ENCODE measurements at places on chromosomes 7 and 10.

DNA sequence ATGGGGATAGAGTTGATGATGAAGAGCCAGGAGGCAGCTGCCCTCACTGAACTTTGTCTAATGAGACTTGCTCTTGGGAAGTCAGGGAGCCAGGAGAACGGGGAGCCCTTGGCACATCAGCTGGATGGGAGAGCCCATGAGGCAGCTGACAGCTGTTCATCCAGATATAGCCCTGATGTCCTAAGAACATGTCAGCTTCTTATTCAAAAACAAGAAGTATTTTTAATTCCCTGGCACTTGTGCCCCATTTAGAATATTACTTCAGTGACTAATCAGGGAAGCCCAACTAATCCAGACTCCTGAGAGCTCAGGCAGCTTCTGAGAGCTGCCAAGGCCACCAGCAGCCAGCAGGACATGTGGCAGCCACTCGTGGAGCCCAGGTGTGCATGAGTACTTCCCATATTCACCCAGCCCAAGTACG, 363.4 kb downstream of the GRID1 start:
- DNase-seq = no peak

DNA sequence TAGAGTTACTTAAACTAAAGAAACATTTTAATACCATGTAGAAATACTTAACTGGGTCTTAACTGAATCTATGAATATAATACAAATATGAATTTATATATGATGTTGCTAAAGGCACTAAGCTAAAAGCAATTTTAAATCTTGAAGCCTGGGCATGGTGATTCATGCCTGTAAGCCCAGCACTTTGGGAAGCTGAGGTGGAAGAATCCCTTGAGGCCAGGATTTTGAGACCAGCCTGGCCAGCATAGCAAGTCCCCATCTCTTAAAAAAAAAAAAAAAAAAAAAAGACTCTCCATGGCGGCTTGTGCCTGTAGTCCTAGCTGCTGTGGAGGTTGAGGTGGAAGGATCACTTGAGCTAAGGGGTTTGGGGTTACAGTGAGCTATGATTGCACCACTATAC, 95.3 kb downstream of the CCSER2 start:
- DNase-seq = no peak

DNA sequence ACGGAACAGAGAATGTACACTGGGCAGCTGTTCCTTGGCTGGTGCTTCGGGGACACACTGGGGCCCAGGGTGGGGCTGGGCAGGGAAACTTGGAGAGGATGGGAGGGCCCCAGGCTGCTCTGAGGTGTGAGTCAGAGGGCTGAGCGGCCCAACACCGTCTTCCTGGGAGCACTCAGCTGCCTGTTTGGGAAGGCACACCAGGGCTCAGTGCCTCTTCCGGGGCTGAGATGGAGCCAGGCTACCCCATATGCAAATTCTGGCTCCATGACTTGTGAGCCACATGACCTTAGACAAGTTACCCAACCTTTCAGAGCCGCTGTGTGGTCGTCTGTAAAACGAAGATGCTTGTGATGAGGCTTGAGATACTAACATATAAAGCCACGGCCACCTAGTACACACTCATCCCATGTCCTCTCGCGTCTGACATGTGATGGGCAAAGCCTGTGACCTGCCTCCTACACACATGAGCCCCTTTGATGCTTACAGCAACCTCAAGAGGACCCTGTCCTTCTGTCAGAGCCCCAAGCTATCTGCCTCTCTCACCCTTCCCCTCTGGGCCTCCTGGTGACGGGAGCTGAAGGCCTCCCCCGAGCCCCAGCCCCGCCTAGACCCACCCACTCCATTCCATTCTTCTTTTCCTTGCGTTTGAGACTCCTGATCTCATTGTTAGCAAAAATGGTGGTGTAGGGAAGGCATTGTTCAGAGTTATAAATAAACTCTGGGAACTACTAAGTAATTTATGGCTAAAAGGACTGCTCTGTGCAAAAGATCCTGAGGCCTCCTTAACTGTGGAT, 26.1 kb downstream of the KLRG2 start:
- no peak for DNase-seq

DNA sequence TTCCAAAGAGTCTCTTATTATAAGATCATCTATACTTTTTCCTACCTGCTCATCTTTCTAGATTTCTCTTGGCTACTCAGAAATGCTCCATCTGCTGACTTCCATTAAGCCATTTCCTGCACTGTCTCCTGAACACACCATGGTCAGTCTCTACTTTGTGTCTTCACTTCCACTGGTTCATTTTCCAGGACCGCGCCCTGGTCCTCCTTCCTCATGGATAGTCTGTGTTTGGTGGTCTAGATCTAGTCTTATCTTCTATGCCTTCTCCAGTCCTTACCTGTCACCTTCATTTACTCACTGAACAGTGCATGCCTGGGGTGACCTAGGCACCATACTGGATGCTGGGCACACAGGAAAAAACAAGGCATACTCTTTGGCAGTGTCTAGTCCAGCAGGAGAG, 11.8 kb downstream of the INSYN2A start:
- DNase-seq = no peak

DNA sequence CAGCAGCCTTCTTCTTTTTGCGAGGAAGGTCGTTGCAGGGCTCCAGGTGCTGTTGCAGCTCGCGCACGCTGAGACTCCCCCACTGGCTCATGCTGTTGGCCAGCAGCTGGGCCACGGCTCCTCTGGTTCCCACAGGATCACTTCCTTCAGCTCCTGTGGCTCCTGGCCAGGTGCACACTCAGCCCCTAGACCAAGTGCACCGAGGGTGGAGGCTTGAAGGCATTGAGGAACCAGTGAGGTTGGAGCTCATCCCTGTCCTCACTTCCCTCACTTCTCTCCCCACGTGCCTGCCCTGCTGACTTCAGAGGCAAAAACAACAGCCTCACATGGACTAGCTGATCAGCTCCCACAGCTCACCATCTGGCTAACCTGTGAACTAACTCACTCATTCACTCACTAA, 46.2 kb upstream of the ADRB1 start:
- no peak for DNase-seq

Data from HFF-Myc (cell line).